ENCODE measurements at places on chromosomes 16 and 17.

DNA sequence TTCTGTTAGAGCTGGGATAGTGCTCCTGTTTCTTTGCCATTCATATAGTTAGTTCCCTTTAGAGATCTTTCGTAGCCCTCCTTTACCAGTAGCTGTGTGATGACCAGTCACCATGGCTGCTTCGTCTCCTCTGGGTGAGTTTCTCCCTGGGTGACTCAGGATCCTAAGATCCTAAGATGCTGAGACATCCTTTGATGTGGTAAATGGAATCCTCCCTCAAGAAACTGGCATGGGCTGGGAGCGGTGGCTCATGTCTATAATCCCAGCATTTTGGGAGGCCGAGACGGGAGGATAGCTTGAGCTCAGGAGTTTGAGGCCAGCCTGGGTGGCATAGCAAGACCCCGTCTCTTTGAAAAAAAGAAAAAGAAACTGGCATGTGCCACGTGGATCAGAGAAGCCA lies 5.9 kb downstream of the PHAF1 start:
- DNase-seq = no peak

GRCh38 chr16:64991001-64991400 lies 130.9 kb downstream of the CDH11 start:
- no peak for DNase-seq

DNA sequence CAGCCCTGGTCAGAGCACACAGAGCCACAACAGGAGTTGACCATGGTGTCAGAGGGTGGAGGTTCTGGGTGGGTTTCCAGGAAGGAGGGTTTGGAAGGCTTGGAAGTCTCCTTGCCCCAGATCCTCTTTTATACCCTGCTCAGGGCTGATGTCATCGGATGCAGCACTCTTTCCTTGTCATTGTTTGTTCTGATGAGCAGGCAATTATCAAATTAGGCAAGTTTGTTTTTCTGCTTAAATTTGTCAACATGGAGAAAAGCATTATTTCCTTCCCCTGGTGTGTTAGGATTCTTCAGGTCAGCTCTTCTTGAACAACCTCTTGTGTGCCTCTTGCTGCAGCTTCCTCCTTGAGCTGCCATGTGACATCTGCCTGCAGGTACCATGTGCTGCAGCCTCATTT lies at the start of gene KRTAP4-4:
Gene KRTAP4-4 (minus strand): TSS at position 101 of the 400 bp plus-strand sequence. CDS start 57 bp downstream, at position 44.
- DNase-seq = no peak

DNA sequence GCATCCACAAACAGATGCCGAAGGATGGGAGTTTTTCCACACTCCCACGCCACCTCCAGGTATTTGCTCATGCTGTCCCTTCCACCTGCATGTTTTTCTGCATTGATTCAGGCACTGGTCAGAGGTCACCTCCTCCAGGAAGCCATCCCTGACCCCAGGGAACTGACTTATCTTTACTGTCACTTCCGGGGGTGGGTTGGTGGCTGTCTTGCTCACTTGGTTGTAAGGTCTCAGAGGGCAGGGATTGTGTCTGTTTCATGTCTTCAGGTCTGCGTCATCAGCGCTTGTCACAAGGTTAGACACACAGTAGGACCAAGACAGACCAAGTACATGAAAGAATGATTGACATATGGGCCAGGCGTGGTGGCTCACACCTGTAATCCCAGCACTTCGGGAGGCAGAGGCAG lies 1.9 kb upstream of the IL4R start:
- no peak for DNase-seq

- DNase-seq = no peak
Observed at GRCh38 chr16:74862743-74863244, 88.2 kb upstream of the FA2H start.

Data from stimulated activated CD8-positive, alpha-beta memory T cell treated with anti-CD3 and anti-CD28 coated beads, Interleukin-7, amount 100 ng/mL, for 1 hour (primary cell).